AG04450 (cell line): ENCODE measurements at places on chromosomes 2 and 18.
A peak's percentile ranks its signal among the peaks of the same experiment; 100 is the strongest.

DNA sequence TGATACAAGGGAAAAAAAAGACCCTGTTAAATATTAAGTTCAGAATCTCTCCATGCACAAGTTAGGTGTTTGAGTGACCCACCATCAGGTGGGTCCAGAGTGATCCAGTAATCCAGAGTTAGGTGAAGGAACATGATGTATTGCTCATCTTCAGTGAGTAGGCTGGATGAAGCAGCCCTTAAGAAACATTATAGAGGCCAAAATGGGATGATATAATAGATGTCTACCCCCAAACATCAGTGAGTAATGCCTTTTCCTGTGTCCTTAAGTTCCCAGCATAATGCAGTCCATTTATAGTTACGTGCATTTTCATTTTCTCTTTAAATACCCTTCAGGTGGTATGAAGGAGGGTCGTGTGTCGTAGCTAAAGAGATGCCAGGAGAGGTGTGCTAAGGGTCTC is 89.6 kb downstream of the MAP4K4 start:
- no peak for DNase-seq

DNA sequence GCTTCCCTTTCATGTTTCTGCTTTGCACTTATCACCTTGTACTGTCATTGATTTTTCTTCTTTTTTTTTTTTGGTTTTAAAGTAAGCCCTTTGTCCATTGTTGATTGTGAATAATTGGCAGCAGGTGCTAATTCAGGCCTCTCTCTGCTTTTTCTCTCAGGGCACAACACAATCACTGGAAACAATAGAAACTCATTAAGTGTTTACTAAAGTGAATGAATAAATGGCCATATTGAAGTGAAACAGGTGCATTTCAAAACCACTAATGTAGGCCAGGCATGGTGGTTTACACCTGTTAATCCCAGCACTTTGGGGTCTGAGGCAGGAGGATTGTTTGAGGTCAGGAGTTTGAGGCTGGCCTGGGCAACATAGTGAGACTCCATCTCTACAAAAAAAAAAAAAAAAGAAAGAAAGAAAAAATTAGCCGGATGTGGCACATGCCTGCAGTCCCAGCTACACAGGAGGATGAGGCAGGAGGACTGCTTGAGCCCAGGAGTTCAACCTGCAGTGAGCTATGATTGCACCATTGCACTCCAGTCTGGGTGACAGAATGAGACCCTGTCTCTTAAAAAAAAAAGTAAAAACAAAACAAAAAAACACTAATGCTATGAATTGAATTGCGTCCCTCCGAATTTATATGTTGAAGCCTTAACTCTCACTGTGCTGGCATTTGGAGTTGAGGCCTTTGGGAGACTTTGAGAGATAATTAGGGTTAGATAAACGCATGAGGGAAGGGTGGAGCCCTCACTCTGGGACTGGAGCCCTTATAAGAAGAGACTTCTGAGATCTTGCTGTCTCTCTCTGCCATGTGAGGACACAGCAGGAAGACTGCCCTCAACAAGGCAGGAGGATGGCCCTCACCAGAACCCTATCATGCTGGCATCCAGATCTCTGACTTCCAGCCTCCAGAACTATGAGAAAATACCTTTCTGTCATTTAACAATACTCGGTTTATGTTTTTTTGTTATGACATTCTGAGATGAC is 19.9 kb downstream of the SLC38A11 start:
- no peak for DNase-seq

DNA sequence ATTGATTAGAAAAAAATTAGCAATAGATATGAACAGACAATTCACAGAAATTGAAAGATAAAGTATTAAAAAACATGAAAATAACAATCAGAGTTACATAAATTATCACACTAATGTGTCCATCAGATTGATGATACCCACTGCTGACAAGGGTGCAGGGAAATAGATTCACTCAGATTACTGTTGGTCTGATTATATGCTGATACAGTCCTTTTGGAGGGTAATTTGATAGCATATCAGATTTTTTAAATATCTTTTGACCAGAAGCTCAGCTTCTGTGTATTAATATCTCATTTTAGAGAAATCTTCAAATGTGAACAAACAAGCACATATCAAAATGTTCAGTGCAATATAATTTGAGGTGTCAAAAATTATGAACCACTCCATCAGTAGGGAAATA is 157.9 kb upstream of the EPC2 start:
- DNase-seq = no peak

DNA sequence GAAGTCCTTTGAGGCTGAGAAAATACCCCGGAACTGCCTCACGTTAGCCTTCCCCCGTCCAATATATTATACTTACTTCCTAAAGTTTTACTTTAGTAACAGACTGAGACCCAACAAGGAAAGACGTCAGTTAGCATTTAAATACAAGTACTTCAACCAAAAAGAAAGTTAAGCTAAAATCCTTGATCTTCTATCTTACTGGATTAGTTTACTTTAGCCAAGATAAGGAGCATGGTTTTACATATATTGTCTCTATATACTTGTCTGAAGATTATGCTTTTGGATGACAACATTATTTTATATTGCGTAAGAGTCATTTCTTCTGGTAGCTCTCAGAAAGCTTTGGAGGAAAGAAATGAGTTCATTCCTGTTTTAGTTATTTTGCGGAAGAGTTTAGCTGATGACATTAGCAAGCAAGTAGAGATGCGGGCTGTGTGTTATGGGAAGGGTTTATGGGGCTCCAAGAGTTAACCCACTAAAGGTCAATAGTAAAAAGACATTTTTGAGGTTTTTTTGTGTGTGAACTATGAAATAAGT is 532.9 kb downstream of the ZNF516 start:
- DNase-seq = no peak

- DNase-seq = peak; percentile 43
Observed at GRCh38 chr18:36628435-36629137, 200.2 kb downstream of the TPGS2 start.

DNA sequence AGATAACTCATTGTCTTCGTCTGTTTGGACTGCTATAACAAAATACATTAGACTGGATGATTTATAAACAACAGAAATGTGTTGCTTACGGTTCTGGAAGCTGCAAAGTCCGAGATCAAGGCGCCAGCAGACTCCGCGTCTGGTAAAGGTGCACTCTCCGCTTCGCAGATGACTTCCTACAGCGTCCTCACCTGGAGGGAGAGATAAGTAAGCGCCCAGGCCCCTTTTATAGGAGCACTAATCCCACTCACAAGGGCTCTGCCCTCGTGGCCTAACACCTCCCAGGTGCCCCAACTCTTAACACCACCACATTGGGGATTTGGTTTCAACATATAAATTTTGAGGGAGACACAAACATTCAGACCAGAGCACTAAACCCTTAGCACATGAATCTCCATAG is 51.3 kb downstream of the SERTAD2 start:
- DNase-seq = no peak

GRCh38 chr18:36711813-36712444 is 116.9 kb downstream of the TPGS2 start:
- peak; percentile 62 for DNase-seq

- DNase-seq = no peak
Observed at GRCh38 chr2:192201116-192201515, 6.4 kb upstream of the TMEFF2 start.

DNA sequence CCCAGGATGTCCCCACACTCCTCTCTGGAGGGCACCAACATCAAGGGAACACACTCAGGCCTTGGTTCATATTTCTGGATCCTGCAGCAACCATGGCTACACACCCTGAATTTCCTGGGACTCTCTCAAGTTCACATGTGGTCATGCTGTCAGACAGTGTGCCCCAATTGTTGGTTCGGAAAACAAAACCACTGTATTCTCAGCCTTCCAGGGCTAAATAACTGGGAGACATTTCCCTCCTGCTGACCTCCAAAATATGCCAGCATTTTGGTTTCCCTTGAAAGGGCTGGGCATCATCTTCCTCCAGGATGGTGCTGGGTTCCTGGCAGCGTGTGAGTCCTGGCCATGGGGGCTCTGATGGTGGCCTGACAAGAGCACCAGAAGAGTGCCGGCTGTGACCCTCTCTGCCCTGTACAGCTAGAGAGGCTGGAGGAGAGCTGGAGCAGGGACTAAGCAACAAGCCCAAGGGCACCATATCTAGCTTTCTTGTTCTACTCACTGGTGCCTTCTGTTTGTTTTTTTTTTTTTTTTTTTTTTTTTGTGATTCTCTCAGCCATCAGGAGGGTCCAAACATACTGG is 37.5 kb upstream of the WIPF1 start:
- DNase-seq = no peak

GRCh38 chr18:49123431-49123830 is 172.7 kb upstream of the SMAD7 start:
- DNase-seq = no peak
